ENCODE measurements at places on chromosomes 3 and 15.

- no peak for DNase-seq
Measured at GRCh38 chr3:42988566-42988965, 9.5 kb downstream of the GASK1A start.

DNA sequence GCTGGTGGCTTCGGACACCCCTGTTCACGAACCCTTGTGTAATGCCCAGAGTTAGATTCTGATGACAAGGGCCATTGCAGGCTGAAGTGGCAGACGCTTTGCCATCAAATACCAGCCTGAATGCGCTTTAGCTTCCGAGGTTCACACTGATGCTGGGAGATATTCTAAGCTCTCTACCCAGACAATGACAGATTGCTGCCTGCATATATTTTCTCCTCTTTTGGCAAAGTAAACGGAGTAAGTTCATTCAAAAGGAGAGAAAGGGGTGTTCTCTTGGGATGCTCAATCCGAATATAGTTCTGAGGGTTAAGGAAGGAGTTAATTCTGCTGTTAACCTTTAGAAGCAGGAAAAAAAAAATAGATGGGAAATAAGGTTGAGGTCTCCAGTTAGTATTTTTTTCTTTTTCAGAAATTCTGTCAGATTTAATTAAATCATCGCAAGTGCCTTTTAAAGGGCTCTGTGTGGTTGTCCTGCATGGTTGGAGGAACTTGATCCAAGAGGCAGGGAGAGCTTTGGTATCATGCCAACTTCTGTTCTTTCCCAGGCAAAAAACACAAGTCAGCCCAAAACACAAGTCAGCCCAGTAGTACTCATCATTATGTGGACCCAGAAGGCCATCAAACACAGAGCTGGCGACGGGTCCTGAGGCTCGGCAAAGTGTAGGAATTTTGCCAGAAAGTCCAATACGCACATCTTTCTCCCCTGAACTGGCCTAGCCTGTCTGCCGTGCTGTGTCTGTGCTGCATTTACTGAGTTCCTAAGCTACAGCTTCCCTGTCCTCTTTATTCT, 70.9 kb upstream of the ST8SIA2 start:
- DNase-seq: no peak

DNA sequence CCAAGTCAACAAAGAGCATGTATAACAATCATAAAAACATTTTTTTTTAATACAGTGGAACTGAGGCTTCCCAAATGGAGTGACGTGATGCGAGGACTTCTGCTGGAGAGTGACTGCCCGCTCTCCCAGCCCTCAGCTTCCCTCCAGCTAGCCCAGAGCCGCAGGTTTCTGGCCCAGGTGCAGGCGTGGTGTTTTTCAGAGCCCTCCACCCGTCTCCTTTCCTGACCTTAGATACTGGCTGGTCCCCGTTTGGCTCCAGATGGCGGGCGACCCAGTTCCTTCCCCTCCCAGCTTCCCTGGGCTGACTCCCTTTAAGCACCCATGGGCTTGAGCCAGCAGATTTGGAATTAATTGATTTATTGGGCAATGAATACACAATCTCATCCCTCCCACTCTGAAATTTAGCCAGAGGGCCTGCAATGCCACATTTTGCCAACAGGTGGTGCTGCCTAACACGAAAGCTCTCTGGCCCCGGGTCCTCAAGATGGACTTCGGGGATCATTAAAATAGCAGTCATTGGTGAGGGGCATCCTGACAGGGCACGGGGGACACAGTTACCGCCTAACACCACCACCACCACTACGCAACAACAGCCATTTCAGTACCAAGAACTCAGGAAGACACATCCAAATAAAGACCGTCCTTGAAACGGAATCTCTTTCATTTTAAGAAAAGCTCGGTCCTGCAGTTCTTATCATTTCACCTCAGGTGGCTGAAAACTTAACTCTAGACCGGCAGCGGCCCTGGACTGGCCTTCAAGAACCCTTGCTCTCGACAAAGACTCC, 47.5 kb upstream of the MUC4 start:
- DNase-seq: peak; percentile 58

DNA sequence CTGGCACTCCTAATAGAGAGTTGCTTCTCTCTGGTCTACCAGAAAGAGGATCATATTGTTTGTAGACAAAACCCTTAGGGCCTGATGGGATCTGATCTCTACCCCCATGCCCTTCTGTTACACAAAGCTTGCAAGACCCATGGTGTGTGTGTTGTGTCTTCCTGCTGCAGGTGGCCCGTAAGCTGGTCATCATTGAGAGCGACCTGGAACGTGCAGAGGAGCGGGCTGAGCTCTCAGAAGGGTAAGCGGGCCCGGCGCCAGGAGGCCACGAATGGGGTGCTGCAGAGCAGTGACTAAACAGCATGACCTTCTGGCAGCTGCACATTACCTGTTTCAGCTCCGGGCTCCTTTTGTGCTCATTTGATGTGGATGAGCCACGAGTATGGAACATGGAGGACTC, 18.2 kb downstream of the TPM1 start:
- DNase-seq: no peak

DNA sequence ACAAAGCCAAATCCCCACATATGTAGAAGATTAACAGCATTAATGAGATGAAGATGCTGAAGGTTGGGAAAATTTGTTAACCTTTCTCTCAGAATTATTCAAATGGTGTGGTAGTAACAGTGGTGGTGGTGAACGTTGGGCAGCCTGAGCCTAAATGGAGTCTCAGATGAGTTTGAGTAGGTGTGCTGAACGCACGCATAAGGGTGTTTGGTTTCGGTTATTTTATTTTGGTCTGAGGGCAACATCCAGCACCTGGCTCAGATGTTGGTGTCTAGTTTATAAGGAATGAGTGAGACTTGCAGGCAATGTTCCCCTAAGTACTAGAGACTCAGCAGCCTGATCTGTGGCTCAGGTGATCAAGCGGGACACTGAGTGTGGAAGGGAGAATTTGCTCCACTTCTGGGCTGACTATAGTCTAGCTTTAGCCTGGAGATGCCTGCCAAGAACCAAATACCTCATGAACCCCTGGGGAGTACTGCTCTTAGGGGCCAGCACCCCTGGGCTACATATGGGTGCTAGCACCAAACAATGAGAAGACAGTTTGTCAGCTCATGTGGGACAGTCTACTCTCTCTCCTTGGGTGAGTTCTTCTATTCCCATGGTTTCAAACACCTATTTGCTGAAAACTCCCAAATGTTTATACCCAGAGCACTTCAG, 39.5 kb upstream of the ATP2C1 start:
- no peak for DNase-seq

DNA sequence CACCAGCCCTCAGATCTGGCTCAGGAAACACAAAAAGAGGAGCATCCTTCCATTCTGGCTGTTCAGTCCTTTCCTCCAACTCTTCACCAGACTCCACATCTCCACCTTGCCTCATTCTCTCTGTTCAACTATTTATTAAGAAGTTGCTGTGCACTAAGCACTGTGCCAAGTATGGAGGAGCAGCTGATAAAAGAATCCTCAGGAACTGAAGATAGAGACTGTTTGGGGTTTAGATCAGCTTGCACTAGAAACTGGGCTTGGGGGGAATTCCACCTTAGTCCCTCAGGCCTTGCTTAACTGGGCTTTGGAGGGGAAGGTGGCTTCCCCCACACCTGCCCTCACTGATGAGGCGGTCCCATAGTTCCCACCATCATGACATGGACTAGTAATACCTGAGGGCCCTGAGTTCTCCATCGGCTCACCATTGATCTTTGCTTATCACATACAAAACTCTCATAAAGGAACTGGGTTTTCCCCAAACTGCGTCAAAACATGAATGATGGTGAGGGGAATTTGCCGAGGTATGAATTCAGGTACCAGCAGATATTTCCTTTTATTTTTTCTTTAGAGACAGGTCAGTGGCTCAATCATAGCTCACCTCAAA, 1.7 kb upstream of the CCR8 start:
- no peak for DNase-seq

GRCh38 chr15:43279496-43279895, 12.8 kb upstream of the TGM5 start:
- no peak for DNase-seq

GRCh38 chr3:66076861-66077470, 38.2 kb upstream of the MAGI1 start:
- DNase-seq: no peak

DNA sequence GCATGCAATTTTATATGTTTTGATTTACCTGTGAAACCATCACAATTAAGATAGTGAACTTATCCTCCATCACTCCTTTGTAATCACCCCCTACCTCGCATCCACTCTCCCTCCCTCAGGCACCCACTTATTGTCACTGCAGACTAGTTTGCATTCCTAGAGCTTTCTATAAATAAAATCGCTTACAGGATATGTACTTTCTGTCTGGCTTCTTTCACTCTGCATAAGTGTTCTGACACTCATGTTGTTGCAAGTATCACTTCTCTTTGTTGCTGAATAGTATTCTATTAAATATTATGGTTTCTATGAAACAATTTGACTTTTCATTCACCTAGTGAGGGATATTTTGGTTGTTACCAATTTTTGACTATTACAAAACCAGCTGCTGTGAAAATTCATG, 139.3 kb downstream of the RSRC1 start:
- no peak for DNase-seq

- peak; percentile 2 for DNase-seq
Measured at GRCh38 chr15:61084944-61085367, 144.1 kb downstream of the RORA start.

DNA sequence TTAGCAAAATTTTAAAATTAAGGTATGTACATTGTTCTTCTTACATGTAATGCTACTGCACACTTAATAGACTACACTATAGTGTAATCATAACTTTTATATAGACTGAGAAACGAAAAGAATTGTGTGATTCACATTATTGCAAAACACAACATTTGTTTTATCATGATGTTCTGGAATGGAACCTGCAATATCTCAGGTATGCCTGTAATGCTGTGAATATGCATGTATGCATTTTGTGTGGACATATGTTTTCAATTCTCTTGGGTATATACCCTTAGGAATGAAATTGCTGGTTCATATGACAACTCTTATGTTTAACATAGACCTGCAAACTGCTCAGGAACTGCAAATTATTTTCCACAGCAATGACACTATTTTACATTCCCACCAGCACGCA, 38.6 kb upstream of the TJP1 start:
- no peak for DNase-seq

GRCh38 chr3:188701485-188701969, 470.2 kb upstream of the TPRG1 start:
- DNase-seq: no peak

All from GM18507 (cell line).